Mesothelial cell of epicardium (in vitro differentiated cells): ENCODE measurements at places on chromosomes 13 and 19. TPM values are rescaled to one million over a fixed set of nuclear protein-coding genes. Genes with fewer than 3 reads are reported as not detected.

Gene SLC39A3
- 27.5 to 29.7 TPM (median 28.8 TPM) in 3 replicates for total RNA-seq

Gene GJA3
- 4.4 to 5.3 TPM (median 5.2 TPM) in 3 replicates for total RNA-seq

Gene TMC4
- 57.6 to 69.5 TPM (median 63.5 TPM) in 3 replicates for total RNA-seq

Gene IQCN
- 14.8 to 17.1 TPM (median 16.8 TPM) in 3 replicates for total RNA-seq

GRCh38 chr13:33275916-33276315, 9.6 kb downstream of the STARD13 start:
- no peak for DNase-seq

- DNase-seq: peak; percentile 52
These were observed 7.6 kb downstream of the F2RL3 start for GRCh38 chr19:16896146-16897028.
